Jurkat, Clone E6-1 (cell line): ENCODE measurements at places on chromosomes 2 and 18.

- no peak for DNase-seq
Measured at GRCh38 chr18:21703241-21703820, 1.2 kb downstream of the ABHD3 start.

GRCh38 chr2:38155-38554, 8.2 kb downstream of the FAM110C start:
- no peak for DNase-seq

DNA sequence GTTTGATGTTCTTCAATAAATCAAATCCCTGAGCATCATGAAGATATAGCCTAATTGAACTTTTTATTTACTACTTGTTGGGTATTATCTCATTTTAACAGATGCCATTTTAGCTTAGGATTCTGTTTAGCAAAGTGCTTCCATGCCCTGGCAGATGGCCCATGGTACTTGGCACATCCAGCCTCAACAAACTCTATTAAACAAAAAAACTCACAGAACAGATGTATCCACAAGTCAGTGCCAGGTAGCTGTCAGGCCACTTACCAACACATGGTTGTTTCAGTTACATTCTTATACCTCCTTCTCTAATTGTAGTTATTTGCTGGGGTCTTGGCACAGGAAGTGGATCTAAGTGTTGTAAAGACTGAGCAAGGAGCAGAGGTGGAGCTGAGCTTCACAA, 29.6 kb downstream of the GAD1 start:
- no peak for DNase-seq

DNA sequence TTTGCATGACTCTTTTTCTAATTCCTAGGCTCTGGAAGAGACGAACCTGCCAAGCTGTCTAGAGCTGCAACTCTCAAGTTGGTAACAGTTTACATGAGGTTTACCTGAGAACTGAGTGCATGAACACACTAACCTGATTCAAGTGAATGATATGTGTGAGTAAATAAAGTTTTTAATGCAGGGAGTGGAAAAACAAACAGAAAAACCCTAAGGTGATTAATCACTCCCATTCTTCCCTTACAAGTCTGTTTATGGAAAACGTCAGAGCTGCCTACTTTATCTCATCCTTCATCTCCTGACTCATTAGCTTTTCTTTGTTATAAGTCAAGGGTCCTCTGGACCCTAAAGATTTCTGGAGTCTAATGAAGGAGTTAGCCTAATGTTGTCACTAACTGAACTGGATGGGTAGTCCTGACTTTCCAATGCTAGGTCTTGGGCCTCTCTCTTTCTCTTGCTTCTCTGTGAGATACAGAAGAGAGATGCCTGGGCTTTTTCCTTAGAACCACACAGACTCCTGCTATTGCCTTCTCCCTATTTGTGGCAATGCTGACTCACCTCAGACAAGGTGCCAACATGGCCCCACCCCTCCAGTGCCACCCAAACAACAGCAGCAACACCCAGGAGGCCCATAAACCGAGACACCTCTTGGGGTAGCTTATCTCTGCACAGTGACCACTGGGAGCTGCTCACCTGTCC, 952.4 kb downstream of the EPHA4 start:
- no peak for DNase-seq

GRCh38 chr18:67545681-67546080, 29.2 kb upstream of the DSEL start:
- DNase-seq: no peak

DNA sequence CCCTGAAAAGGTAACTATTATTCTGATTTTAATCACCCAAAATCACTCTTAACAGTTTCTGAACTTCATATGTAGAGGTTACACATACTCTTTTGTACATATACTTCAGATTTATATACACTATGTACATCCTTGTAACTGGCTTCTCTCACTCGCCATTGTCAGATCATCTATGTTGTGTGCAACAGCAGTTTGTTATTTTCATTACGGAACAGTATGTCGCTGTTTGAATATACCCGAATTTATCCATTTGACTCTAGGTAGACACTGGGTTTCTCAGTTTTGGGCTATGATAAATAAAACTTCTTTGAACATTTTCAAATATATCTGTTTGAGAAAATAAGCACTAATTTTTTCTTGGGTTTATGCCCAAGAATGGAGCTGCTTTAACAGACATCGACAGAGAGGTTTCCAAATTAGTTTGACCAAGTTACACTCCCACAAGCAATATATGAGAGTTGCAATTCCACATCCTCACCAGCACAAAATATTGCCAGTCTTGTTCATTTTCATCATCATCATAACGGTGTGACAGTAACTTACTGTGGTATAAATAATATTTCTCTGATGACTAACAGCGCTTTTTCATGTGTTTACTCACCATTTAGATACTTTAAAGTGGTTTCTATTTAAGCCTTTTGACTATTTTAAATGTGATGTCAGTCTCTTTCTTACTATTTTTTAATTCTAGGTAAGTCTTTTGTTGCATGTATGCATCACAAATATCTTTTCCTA, 80.9 kb downstream of the SMC6 start:
- DNase-seq: no peak

DNA sequence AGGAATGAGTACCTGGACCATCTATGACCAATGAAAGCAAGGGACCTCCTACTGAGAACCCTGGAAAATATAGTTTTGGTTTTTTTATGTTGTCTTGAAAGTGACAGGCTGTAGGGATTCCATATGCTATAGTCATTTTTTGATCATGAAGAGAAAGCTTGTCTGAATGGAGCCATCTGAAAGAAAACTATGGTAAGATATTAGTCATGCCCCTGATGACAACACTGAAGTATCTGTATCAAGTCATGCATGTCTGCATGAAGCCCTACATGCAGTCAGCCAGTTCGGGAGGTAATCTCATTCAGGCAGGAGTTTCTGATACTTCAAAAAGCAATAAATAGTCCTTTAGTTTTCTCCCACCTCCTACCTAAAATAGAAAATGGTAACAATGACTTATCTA, 1042.0 kb downstream of the DPP10 start:
- DNase-seq: no peak

DNA sequence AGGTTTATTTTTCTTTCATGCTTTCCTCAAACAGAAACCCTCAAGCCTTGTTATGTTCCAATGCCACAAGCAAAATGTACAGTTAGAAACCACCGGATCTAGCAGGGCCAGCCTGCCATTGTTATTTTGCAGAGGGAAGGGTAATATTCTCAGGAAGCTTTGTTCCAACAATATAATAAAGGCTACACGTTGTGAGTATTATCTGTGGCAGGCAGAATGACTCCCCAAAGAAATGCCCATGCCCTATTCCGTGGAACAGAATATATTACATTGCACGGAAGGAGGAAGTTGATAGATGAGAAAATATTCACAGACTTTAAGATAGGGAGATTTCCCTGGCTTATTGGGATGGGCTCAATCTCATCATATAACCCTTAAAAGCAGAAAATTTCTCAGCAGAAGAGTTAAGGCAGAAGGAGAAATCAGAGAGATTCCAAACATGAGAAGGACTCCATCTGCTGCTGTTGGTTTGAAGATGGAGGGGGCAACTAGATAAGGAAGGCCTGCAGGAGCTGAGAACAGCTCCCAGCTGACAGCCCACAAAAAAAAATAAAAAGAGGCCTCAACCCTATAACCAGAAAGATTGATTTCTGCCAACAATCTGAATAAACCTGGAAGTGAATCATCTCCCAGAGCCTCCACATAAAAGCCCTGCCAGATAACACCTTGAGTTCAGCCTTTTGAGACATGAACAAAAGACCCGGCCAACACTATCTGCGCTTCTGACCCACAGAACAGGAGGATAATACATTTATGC, 466.6 kb downstream of the LPIN1 start:
- peak; percentile 16 for DNase-seq

GRCh38 chr2:200447139-200447855, 62.6 kb downstream of the KCTD18 start:
- DNase-seq: no peak

DNA sequence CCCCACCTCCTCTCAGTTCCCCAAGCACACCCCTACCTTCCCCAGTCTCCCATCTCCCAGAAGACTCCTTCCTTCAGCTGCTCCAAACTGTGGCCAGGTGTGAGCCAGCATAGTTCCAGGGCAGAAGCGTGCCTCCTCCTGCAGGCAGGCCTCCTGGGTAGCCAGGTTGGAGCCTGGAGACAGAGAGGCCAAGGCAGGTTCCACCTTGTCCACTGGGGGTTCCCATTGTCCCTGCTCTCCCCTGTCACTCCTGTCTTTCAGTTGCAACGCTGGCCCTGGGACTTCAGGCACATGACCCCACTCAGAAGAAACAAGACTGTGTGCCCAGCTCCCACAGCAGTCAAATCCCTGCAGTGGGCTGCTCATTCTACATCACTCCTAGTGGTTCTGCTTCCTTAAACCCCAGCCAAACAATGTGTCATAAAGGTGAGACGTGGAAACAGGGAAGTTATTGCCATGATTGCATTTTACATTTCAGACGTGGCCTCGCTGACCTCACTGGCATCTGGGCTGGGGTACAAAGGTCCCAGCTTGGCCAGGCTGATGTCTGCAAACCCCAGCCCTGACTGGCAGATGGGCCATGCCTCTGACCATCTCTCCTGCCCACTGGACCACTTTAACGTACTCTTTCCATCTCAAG, 96.5 kb upstream of the BOD1L2 start:
- DNase-seq: no peak

- no peak for DNase-seq
Measured at GRCh38 chr18:66533693-66534092, 70.2 kb downstream of the CDH19 start.

DNA sequence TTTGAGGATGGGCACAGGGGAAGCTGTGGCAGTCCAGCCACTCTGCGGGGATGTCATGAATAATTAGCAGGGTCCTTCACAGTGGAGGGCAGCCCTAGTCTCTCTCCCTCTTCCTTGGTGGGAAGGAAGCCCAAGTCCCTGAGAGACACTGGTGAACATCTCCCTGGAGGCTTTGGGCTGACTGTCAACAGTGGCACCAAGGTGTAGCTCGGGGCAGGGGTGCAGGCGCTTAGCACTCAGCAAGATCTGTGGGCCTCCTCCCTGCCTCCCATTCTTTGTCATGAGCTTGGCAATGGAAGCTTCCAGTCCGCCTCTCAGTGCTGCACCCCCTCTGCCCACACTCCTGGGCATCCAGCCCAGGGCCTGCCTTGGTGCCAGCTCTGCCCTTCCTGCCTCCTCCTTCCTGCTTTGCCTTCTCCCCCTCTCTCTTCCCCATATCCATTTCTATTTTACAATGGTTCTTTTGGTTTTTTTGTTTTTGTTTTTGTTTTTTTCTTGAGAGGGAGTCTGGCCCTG, 59.4 kb downstream of the STEAP3 start:
- DNase-seq: no peak

DNA sequence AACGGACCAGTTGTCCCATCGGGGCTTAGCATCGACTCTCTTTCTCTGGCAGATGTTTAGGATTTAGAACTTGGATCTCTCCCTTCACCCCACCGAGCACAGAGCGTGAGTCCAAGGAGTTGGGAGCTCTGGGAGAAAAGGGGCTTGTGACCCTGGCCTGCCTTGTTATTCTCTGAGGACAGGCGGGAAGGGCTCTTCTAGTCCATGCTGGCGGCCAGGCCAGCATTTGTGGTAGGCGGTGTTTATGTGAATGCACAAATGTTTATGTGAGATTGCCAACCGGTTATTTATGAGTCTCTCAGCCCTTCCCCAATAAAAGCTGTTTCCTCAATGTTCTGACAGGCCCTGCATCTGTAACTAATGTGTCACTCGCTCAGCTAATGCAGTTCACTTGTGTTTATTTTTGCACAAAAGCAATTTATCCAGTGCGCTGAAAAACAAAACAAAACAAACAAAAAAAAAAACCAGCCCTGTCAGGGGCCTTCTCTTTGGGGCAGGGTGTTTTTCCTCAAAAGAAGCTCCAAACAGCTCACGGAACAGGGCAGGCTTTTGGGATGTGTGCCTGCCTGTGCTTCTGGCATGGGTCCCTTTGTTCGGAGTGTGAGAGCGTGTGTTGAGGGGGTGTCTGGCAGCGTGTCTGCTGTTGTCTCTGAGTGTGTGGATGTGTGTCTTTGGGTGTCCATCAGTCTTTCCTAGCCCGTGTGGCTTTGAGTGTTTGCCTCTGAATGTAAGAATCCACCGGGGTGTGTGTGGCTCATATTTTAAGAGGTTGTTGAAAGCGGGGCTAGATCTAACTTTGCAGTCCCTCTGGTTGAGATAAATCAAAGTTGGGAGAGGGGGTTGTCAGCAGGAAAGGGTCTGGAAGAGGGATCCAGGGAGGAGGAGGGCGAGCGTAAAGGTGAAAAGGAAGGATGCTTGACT, 52.8 kb upstream of the HAAO start:
- no peak for DNase-seq

- no peak for DNase-seq
Measured at GRCh38 chr18:12041561-12041960, 52.1 kb upstream of the ANKRD62 start.

DNA sequence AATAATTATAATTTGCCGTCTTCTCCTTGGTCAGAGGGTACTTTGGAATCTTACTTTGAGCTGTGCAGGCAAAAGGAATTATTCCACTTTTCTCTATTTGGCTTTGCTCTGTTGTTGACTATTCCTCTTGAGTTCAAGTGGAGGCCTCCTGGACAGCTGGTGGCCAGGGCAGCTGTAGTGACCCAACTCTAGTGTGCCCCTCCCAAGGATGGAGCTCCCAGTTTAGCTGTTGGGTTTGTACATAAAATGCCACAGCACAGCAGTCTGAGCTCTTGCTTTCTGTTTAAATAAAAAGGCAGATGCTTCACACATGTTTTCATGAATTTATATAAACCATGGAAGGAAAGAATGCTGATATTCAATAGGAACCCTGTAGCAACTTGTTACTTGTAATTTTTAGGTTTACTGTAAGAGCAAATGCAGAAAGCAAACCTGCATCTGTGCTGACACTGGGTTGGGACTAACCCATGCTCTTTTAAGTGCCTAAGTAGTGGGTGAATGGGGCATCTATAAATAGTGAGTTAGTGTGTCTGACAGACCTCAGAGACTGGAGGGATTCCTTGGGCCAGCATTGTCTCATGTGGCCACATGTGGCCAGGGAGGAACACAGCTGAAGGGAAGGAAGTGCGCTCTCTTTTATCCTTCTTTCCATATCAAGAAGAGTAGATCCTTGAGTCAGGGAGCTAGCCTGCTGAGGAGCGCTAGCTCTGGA, 121.8 kb downstream of the FHOD3 start:
- no peak for DNase-seq

DNA sequence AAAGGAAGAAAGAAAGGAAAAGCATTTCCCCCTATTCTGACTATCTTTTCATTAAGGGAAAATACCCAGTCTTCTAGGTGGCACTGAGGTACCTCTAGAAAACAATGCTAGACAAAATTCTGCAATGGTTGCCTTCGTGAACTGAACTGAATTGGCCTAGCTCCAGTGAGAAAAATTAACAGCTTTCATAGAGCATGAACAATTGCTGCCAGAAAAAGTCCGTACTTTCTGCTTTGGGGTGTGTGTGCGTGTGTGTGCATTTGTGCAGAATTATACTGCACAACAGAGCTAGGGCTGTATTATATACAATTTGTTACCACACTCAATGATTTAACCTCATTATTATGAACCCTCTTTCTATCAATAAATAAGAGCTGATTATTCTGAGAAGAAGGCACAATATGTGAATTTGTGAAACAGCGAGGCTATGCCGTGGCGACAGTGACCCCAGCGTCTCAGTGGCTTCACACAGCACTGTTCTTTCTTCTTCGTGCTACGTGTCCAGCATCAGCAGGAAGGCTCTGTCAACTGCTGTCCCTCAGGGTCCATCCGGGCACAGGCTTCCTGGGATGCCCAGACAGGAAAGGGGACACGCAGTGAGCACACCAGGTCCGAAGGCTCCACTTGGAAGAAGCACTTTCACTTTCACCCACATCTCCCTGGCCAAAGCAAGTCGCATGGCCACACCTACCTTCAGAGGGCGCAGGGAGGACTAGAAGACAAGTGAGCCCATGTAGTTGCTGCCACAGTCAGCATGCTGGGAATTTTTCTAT, 47.5 kb downstream of the PTGR3 start:
- peak; percentile 19 for DNase-seq

GRCh38 chr18:52670896-52671295, 330.9 kb downstream of the DCC start:
- DNase-seq: peak; percentile 16
